CD4-positive, alpha-beta T cell treated with Interferon alpha-2 for 1 hour (primary cell): ENCODE measurements at places on chromosomes 5 and 9.

DNA sequence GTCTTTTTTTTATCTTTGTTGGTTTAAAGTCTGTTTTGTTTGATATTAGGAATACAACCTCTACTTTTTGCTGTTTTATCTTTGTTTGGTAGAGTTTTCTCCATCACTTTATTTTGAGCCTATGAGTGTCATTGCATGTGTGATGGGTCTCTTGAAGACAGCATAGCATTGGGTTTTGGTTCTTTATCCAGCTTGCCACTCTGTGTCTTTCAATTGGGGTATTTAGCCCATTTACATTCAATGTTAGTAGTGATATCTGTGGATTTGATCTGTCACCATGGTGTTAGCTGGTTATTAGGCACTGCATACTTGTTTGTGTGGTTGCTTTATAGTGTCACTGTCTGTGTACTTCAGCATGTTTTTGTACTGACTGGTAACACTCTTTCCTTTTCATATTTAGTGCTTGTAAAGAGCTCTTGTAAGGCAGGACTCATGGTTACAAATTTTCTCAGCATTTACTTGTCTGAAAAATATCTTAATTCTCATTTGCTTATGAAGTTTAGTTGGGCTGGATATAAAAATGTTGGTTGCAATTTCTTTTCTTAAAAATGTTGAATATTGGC lies 845.5 kb downstream of the TLE4 start:
- no peak for DNase-seq

DNA sequence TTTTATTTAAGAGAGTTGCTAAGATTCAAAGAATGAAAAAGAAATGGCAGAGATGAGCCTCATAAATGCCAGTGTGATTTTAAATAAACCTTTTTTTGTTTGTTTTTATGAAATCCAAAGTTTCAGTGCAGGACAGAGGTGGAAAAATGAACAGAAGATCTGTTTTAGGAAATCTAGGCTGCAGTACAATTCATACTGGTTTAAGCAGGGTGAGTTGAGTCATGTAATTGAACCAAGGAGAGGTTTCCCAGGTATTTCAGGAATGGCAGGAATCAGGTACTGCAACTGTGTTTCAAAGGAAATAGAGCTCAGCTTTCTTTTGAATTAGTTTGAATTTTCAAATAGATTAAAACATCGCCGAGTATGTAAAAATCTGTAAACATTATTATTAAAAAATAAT lies 3.0 kb upstream of the ANKRD31 start:
- no peak for DNase-seq

GRCh38 chr9:93701494-93702218 lies 125.3 kb downstream of the PHF2 start:
- no peak for DNase-seq

GRCh38 chr9:78235256-78235761 lies 566 bp upstream of the CEP78 start:
- DNase-seq: no peak

DNA sequence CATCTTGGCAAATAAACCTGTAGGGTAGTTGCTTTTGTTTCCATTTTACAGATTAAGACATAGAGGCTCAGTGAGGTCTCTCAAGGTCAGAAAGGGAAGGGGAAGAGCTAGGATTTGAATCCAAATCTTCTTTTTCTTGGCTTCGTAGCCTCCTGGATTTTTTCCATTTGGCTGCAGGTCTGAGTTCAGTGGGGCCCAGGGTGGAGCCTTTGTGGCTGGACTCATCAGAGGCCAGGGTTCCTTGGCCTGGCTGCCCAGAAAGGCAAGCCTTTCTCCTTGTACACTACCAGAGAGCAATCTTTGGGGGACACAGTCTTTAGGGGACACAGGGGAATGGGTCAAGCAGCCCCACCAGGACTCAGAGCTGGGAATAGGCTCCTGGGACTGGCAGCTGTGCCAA lies 10.5 kb upstream of the TRAF1 start:
- no peak for DNase-seq

DNA sequence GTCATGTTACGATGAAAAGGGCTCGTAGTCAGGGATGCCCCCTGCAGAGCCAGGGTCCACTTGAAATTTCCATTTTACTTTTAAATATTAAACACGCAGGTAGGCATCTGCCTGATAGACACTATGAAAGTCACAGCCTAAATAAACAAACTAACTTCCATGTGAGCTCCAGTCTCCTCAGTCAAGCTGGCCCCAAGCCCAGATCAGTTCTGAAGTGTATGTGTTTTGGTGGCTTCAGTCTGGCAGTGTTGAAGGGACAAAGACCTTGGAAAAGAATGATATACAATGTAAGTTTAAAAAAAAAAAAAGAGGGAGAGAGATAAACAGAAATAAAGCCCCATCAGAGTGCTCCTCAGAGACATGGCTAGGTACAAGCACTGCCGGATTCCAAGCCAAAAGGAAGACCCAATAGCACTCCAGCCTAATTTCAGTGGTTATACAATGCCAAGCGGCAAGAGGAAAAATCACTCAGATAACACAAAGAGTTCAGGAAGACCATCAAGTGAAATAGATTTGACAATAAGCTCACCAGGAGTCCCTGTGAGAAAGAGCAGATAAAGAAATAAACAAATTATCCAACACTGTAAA lies 181.0 kb downstream of the BNC2 start:
- no peak for DNase-seq
